Naive thymus-derived CD8-positive, alpha-beta T cell (primary cell): ENCODE measurements at places on chromosomes 3 and 15.

GRCh38 chr3:174159604-174160003 lies 699.5 kb upstream of the NAALADL2 start:
- H3K27me3 ChIP-seq, result no peaks in the 10 kb centered on the region
- no peak overlapping the region for H3K27ac ChIP-seq
- H3K4me1 ChIP-seq, result no peaks in the 10 kb centered on the region
- no peak for DNase-seq
- no peak overlapping the region for H3K4me3 ChIP-seq

DNA sequence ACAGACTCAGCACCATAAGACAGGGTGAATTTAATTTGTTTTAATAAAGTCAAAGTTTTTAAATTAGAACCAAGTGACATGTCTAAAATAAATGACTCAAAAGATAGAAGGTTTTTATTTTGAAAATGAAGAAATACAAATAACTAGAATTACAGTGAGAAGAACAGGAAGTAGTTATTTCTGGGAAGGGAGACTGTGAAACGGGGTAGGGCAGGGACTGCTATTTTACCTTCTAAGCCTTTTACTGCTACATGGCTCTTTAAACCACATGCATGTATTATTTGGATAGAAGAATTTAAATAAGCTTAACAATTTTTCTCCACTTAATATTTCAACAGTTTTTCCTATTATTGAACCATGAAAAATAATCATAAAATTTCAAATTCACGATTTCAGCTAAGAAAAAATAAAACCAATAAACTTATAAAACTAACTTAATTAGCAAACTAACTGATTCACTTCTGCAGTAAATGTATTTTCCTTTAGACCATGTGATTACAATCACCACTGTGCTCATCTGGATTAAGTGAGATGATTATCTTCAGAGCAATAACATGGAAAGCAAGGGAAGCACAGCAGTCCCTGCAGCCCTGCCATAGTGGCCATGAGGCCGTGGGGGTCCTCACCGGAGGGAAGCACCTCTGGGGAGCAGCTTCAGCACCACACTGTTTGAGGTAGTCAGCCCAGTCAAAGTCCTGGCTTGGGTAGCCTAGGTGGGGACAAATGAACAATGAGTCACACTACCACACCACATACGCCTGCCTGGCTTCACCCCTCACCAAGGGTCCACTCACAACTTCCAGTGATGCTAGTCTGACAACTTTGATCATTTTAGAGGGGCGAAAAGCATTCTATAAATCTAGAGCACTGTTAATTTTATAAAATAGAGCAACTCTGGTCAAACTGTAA lies 28.3 kb upstream of the STIMATE start:
- DNase-seq, result no peak
- no peaks in the 10 kb centered on the region for H3K27me3 ChIP-seq
- H3K27ac ChIP-seq, result no peak overlapping the region
- H3K36me3 ChIP-seq, result peaks cover 5% of the 10 kb centered on the region
- no peak overlapping the region for H3K4me3 ChIP-seq

DNA sequence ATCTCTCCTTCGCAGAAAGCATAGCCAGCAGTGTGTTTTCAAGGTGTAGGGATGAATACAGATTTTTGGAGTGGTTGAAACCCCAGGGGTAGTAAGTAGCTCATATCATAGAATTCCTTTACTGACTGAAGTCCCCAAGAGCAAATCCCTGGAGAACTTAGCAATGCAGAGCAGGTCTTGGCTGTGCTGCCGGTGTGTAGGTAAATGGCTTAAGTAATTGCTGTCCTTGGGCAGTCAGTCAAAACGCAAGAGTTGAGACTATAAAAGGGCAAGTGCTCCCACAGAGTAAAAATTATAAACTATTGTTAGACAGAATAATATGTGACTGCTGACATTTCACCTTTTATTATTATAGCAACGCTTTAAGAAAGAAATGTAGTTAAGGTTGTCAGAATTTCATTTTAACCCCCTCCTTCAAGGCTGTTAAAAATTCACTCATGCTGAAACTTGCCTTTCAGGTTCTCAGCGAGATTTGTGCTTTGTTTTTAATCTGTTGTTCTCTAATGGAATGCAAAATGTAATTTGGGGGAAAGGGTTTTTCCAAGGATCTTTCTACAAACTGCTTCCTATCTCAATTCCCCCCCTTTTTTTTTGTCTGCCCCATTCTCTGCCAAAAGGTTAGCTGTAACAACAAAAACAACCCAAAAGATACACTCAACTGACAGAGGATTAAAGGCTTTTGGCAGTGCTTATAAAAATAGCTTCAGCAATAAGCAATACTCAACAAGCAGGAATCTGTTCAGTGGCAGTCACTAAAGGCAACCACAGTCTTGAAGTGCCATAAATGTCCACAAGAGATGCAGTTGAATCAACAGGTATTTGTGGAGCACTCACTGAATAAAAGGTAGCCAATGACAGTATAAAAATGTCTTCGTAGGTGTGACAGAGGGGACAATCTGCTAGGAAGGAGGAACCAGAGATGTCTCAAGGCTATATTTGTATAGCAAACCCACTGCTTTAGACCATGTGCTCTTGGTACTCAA lies 105.3 kb downstream of the THRB start:
- no peak overlapping the region for H3K4me3 ChIP-seq
- no peak overlapping the region for H3K27ac ChIP-seq
- H3K36me3 ChIP-seq, result no peaks in the 10 kb centered on the region

DNA sequence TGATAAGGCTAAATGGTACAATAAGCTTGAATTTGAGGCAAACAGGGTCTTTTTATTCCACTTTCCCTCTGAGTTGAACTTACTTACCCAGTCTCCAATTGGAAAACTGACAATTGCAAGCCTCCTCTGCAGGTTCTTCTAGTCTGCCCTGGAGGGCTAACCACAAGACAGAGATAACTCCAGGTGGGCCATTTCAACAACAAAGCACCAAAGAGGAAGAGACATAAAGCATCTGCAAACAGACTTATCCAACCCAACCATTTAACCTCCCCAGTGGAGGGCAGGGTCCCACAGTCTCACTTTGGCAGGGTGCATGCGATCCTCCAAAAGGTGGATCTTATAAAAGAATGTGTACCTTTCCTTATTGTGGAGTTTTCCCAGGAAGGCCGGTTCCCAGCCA lies 525.8 kb downstream of the DIPK2A start:
- no peaks in the 10 kb centered on the region for H3K36me3 ChIP-seq
- H3K4me1 ChIP-seq, result no peaks in the 10 kb centered on the region
- no peaks in the 10 kb centered on the region for H3K27me3 ChIP-seq
- H3K27ac ChIP-seq, result no peak overlapping the region
- DNase-seq, result no peak

GRCh38 chr3:101069901-101070798 lies 76.9 kb upstream of the ABI3BP start:
- peak; percentile 16 for DNase-seq
- H3K36me3 ChIP-seq, result no peaks in the 10 kb centered on the region
- no peak overlapping the region for H3K4me3 ChIP-seq
- no peaks in the 10 kb centered on the region for H3K4me1 ChIP-seq
- H3K27ac ChIP-seq, result no peak overlapping the region

GRCh38 chr15:77546050-77546501 lies 86.6 kb downstream of the LINGO1 start:
- peaks cover 10% of the 10 kb centered on the region for H3K4me1 ChIP-seq
- H3K27me3 ChIP-seq, result no peaks in the 10 kb centered on the region
- no peak for DNase-seq

DNA sequence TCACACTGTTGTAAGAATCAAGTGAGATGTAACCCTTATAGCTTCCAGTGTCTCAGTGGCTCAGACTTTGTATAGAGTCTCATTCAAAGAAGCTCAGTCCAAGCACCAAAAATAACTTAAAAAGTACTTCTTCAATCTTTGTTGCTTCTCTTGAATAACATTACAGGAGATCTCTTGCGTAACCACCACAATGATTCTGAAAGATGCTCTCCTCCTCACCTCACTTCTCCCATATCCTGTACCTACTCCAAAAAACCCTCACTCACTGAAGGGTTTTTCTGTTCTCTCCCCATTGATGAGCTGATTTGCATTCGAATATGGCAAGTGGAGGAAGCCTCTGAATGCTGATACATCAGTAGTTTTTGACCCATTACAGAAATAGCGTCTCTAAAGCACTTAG lies 39.4 kb upstream of the MRPS22 start:
- DNase-seq, result no peak
- peaks cover 3% of the 10 kb centered on the region for H3K27me3 ChIP-seq
- H3K27ac ChIP-seq, result no peak overlapping the region
- H3K4me1 ChIP-seq, result peaks cover 7% of the 10 kb centered on the region
- H3K36me3 ChIP-seq, result no peaks in the 10 kb centered on the region

- no peaks in the 10 kb centered on the region for H3K36me3 ChIP-seq
- no peaks in the 10 kb centered on the region for H3K4me1 ChIP-seq
- no peak overlapping the region for H3K4me3 ChIP-seq
- no peak for DNase-seq
These were observed 31.8 kb downstream of the SLC7A14 start for GRCh38 chr3:170553788-170554757.

- no peaks in the 10 kb centered on the region for H3K4me1 ChIP-seq
- no peak for DNase-seq
- H3K27me3 ChIP-seq, result no peaks in the 10 kb centered on the region
These were observed 236.0 kb upstream of the ZNF717 start for GRCh38 chr3:76021376-76021775.

DNA sequence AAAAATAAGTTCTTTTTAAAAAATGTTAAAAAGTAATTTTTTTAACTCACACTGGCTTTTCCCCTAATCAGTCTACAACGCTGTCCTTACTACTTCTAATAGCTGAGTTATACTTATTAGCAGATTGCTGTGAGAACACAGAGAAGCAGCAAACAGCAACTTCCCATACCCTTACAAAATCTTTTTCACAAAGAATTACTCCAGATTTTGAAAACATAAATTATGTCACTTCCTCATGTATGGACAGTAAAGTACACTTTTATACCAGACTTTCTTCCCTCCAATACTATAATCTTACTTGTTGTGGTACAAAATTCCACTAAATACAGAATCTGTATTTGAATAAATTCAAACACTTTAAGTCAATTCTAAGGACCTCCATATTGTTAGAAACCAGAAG lies 2.1 kb downstream of the PHC3 start:
- H3K27me3 ChIP-seq, result no peaks in the 10 kb centered on the region
- no peak for DNase-seq
- peaks cover 16% of the 10 kb centered on the region for H3K36me3 ChIP-seq
- H3K4me1 ChIP-seq, result peaks cover 44% of the 10 kb centered on the region
- peak overlapping the region; percentile 98 for H3K4me3 ChIP-seq

GRCh38 chr15:42319206-42319605 lies 40.1 kb upstream of the CAPN3 start:
- H3K27me3 ChIP-seq, result no peaks in the 10 kb centered on the region
- H3K36me3 ChIP-seq, result peaks cover 25% of the 10 kb centered on the region
- no peak overlapping the region for H3K4me3 ChIP-seq

DNA sequence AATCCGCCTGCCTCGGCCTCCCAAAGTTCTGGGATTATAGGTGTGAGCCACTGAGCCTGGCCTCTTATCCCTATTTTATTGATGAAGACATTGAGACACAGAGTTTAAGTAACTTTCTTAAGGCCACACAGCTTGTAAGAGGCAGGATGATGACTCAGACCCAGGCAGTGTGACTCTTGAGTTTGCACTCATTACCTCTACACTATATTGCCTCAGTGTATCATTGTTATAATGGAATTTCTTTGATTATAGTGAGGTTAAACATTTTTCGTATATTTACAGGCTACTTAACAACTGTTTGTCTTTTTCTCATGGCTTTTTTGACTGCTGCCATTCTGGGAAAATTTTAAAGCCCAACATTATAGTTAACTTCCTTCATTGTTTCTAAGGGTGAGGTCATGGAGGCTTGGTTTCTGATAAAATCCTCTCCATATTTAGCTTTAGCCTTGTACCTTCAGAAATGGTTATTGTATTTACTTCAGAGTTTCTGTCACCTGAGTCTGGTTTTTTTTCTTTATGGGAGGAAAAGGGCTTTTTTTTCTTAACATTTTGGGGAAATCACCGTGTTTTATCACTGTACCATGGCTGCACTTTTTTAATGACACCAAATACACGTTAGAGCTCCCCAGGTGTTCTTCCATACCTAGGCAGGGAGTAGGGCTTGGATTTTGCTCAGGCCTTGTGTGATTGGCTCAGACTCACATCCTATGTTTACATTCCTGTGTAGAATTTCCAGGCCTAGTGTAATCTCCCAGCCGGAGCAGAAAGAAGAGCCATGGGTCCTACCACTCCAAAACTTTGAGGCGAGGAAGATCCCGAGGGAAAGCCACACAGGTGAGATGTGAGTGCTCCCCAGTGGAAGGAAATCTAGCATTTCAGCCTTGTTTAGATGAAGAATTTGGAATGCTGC lies 6.3 kb downstream of the ZNF774 start:
- H3K27ac ChIP-seq, result no peak overlapping the region
- H3K4me1 ChIP-seq, result no peaks in the 10 kb centered on the region
- DNase-seq, result no peak
- no peaks in the 10 kb centered on the region for H3K27me3 ChIP-seq

GRCh38 chr15:48389691-48390143 lies 58.5 kb downstream of the DUT start:
- H3K27me3 ChIP-seq, result peaks cover 14% of the 10 kb centered on the region
- no peak overlapping the region for H3K27ac ChIP-seq
- no peaks in the 10 kb centered on the region for H3K36me3 ChIP-seq
- no peak for DNase-seq

DNA sequence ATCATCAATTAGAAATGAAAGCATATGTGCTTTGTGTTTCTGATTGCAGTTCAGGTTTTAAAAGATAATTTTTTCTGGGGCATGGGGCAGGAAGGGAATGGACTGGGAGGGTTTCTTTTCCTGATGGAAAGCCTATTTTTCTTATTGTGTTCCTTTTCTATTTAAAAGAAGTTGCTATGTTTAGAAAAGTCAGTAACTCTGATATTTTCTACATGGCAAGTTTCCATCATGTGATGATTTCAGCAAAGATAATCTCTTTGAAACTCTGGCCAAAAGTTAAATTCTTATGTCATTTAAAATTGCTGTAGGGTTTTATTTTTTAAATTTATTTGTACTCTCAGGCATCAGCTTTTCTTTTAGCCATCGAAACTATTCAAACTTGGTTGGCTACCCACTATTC lies 601.2 kb downstream of the FOXP1 start:
- no peaks in the 10 kb centered on the region for H3K27me3 ChIP-seq
- H3K27ac ChIP-seq, result peak overlapping the region; percentile 88
- peaks cover 49% of the 10 kb centered on the region for H3K36me3 ChIP-seq
- DNase-seq, result no peak
- peaks cover 68% of the 10 kb centered on the region for H3K4me1 ChIP-seq

DNA sequence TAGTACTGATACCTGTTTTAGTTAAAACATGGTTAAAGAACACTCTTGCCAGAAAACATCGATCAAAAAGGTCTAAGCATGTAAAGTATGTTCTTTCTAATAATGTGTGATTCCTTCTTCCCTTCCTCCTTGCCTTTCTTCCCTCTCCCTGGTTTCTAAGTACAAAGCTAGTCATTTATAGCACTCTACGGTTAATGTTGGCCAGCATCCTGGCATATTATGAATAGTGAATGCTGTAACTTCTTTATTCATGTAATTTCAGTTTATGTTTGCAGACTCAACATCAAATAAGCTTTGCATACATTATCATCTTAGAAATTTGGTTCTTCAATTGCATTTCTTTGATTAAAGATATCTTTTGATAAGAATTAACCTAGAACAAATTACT lies 27.1 kb downstream of the P2RY12 start:
- H3K27me3 ChIP-seq, result no peaks in the 10 kb centered on the region
- no peak overlapping the region for H3K27ac ChIP-seq
